ENCODE measurements at places on chromosomes 12 and 14. TPM values are rescaled to one million over a fixed set of nuclear protein-coding genes. Genes with fewer than 3 reads are reported as not detected.

IFT43 gene
- total RNA-seq, result 35.0 TPM

LRRC10 gene
- not detected for total RNA-seq

- DNase-seq, result no peak
Measured at GRCh38 chr12:122460641-122461040, 38.2 kb upstream of the CLIP1 start.

DNA sequence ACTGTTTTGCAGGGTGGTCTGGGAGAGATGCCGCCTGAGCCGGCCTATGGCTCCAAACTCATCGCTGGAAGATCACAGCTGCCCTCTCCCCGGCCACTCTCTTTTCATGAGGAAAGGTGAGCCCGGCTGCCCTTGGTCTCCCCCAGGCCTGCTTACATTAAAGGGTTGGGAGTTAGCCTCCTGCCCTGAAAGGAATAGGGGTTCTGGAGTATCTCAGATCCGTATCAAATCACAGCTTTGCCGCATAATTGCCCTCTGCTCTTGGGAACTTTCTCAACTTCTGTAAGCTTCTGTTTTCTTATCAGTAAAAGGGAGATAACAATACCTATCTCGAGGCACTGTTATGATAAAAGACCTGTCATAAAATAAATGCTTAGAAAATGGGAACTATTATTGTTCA is 17.6 kb downstream of the PHLDA1 start:
- DNase-seq, result no peak

DNA sequence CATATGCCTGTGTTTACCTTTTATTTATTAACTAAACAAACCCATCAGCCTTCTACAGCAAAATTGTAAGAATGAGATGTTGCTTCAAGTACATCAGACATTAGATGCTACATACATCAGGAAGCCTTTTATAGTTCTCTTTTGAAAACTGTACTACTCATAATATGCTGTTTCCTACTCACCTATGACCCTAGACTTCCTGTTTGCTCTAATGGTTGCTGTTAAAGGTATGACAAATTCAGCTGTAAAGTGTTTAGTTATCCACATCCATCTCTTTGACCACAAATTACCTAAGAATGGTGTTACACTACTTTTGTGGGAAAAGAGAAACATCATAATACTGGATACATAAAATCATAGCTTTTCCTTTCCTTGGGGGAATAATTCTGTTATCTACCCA is 220.0 kb downstream of the RAD51B start:
- no peak for DNase-seq

GRCh38 chr14:24662753-24663152 is 28.8 kb upstream of the GZMB start:
- DNase-seq, result no peak

DNA sequence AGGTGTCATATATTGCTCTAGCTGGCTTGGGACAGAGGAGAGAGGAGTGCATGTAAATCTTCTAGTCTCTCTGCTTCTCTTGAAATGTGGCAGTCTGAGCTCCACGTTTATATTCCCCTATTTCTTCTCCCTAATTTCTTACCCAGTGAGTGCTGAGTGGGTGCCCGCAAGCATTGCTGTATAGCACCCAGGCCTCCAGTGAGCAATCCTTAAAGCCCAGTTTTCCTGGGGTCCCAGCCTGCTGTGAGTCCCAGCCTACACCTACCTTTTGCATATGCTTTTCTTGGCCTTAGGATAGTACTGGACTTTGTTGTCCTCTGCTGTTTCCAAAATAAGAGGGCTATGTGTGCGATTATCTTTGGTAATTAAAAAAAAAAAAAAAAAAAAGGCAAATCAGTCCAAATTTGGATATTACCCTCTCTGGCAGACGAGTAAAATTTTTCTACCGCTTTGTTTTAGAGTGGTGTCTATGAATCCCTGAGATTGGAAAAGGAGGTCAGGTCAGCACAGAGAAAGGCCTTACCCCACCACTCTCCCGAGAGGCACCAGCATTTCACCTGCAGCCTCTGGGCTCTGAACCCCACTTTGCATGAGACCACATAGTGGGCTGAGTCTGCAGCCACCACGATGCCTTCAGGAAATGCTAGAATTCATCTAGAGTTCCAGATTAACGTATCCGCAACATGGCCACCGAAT is 1.1 kb downstream of the MGST1 start:
- DNase-seq, result no peak

- no peak for DNase-seq
Measured at GRCh38 chr12:118498171-118498570, 121.8 kb downstream of the SUDS3 start.

- DNase-seq, result no peak
Measured at GRCh38 chr12:50638482-50638880, 125.4 kb upstream of the ATF1 start.

All from LHCN-M2 (cell line).